ENCODE measurements at places on chromosomes 5 and 9.

DNA sequence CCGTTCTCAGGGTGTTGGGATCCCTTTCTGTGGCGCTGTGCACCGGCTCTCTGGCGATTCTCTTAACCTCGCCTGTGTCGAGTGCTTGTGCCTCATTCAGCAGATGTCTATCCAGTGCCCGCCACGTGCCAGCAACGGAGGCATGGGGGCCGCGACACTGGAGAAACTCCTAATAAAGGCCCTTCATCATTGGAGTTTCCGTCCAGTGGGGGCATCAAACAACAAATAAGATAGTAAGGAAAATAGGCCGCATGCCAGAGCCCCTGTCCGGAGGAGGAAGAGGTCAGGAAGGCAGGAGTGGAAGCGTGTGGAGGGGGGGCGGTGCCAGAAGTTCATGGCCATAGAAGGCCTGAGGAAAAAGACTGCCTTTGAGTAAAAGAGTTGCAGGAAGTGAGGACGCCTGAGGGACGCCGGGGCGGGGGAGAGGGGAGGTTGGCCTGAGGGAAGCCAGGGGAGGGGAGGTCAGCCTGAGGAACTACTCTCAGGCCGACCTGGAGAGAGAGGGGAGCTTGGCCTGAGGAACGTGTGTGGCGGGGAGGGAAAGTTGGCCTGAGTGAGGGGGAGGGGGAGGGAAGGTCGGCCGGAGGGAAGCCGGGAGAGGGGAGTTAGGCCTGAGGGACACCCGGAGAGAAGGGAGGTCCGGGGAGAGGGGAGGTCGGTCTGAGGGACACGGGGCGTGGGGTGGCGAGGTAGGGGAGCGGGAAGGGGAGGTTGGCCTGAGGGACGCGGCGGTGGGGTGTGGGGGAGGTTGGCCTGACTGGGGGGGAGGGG, 82.2 kb downstream of the CACNA1B start:
- no peak for ATAC-seq

DNA sequence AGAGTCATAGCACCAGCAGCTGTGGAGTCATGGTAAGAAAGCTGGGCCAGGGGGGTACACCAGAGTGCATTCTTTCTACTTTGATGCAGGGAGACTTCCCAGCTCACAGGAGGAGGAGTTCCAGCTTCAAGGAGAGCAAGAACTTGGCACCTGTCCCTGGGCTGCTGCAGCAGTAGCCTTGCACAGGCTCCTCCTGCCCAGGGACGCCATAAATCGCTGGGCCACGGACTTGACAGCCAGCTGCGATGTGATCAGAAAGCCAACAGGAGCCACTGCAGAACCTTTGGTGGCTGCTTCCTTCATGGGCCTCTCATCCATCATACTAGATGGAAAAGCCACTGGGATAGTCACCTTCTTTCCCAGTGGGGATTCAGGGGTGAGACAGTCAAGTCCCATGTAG, 234.7 kb downstream of the NMUR2 start:
- ATAC-seq, result no peak

- no peak for ATAC-seq
These were observed 23.6 kb downstream of the QRFP start for GRCh38 chr9:130872912-130873503.

- ATAC-seq, result no peak
These were observed 549.1 kb downstream of the MTRR start for GRCh38 chr5:8418049-8418426.

- ATAC-seq, result no peak
These were observed 84.2 kb downstream of the MUSK start for GRCh38 chr9:110752766-110753165.

DNA sequence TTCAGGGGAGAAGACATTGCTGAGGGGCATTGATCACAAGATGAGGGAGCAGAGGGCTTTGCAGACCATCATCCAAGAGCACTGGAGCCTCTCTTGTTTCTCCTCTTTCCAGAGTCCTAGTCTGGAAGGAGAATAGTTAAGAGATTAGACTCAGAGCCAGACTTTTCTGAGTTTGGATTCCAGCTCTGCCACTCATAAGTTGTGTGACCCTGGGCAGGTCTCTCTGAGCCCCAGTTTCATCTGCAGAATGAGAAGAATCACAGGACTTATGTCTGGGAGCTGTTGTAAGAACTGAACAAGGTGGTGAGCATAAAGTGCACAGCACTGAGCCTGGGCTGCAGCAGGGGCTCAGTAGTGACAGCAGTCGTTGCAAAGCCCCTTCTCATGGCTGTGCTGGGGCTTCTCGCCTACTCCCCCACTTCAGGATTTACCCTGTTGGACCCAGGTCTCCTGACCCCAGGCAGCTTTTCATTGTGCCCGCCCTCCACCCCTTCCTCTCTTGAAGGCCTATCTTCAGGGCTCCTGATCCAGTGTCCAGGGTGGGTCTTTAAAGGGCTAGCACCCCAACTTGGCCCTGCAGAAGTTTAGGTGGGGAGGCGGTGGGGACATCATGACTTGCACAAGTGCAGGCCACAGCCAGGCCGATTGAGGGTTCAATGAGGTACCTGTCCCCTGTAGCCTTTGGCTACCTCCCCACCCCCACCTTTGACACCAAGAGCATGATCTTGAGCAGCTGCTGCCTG, 1.5 kb downstream of the SYNPO start:
- no peak for ATAC-seq

DNA sequence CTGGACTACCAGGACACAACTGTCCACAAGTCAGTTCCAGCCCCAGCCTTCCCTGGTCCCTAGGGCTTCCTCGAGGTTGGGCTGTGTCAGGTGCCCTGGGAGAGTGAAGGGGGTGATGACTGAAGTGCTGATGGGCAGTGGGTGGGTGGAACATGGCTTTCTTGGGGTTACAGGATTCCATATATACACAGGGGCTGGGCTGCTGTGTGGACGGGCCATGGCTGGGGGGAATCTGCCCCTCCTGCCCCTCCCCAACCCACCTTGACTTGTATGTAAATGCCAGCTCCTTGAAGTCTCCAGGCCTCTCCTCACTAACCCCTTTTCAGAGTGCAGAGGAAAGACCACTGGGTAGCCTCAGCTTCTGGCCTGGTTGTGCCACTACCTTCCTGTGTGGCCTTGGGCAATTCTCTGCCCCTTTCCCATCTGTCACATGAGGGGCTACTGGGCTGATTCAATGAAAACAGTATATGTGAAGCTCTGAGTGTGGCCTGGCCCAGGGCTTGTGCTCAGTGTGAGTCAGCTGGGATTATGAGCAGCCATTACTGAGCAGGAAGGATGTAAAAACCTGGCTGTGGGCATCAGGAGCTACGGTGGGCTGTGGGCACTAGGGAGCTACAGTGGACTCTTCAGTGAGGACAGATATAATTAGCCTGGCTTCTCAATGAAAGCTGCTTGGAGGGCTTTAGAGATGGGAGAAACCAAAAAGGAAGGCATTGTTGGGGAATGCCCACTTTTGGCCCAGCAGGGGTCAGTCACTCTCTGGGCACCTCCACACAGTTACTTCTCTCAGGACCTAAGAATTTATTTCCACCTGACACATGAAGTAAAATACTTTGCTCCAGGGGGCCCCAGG, 23.3 kb downstream of the PITX1 start:
- no peak for ATAC-seq

- no peak for ATAC-seq
These were observed 49.0 kb upstream of the FBXW11 start for GRCh38 chr5:172055421-172055820.

- ATAC-seq, result no peak
These were observed 46.8 kb downstream of the EXOSC2 start for GRCh38 chr9:130740218-130741023.

GRCh38 chr5:159943326-159943725, 27.0 kb downstream of the ADRA1B start:
- no peak for ATAC-seq

DNA sequence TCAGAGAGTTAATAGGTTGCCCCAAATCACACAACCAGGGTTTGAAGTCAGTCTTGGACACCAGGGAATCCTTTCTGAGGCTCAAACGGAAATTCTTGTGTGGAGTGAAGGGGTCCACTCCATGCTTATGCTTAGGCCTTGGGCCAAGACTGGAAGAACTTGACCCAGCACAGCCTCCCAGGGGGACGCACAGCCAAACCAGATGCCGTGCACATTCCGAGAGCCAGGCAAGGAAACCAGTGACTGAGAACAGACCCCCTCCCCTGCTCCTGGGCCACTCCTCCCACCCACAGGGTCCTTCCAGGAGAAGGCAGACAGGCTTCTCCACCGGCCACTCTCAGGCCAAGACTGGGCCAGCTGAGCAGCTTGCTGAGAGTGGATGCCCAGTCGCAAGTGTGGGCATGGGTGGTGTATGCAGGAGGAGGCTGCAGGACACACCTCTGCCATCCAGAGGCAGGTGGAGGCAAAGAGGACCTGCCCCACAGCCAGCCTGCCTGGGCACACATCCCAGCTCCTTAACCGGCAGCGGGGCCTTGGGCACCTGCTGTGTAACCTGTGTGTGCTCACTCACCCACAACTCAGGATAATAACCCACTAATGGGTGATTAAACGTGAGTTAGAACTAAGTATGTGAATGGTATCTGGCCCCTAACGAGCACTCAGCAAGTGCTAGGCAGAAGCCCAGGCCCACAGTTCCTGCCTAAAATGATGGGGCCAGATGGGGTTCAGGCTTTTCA, 38.0 kb downstream of the NIPAL4 start:
- no peak for ATAC-seq

- no peak for ATAC-seq
These were observed 52.7 kb downstream of the ITGA1 start for GRCh38 chr5:52840277-52841050.

DNA sequence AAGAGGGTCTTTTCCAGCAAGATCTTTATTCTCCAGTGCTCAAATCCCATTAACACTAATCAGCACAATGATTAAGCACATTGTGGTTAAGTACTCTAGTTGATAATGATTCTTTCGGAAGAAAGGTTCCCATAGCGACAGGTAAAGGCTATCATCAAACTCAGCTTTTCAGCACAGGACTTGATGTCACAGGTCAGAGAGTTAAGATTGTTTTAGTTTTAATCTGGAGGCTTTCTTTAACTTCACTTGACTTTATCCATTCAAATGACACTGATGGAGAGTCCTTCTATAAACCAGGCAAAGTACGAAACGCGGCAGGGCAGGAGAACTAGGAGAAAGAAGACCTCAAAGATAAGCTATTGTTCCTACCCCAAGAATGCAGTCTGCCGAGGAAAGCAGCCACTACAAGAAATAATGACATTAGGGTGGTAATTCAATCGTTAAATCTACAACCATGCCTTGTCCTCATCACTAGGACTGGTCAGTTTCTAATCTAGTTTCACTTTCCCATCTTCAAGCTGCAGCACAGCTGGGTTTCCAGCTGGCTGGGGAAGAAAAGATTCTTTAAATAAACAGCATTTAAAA, 4.6 kb downstream of the NRG2 start:
- no peak for ATAC-seq

DNA sequence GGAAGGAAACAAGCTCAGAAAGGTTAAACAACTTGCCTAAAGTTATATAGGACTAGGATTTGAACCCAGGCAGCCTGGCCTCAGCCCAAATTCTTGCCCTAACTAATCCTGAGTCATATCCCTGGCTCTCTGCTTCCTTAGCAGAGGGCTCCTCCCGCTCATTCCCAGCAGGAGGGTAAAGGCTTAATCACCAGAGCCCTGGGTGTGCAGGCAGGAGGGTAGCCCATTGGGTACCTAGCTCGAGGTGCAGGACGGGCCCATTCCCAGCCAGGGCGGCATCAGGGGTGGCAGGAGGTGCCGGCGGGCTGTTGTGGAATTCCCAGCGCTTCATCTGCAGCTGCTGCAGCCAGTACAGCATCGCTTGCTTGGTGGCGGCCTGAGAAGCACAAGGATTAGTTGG, 3.9 kb downstream of the TBC1D2 start:
- ATAC-seq, result no peak

GRCh38 chr5:61450493-61451279, 118.6 kb downstream of the ZSWIM6 start:
- no peak for ATAC-seq

- ATAC-seq, result no peak
These were observed 197.5 kb downstream of the ARHGEF28 start for GRCh38 chr5:73823508-73823925.

- ATAC-seq, result no peak
These were observed 86.0 kb downstream of the KCNT1 start for GRCh38 chr9:135787776-135788575.

GRCh38 chr5:10760096-10760920, 726 bp downstream of the DAP start:
- ATAC-seq, result peak; percentile 48

- ATAC-seq, result no peak
These were observed 1982.2 kb upstream of the C9orf72 start for GRCh38 chr9:29555502-29555901.

DNA sequence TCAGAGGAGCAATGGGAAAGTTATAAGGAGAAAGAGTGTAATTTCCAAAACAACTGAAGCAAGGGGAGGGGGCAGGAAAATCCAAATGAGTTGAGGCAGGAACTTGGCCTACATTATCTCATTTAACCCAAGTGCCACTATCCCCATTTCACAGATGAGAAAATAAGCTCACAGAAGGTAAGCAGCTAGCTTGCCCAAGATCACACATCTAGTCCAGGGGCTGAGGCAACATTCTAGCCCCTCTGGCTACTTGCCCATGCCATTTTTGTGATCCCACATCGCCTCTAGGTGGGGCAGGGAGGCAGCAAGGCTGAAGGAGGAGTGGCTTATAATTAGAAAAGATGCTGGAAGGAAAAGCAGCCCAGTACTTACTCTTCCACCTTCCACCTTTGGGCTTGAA, 2.6 kb upstream of the PSIP1 start:
- ATAC-seq, result no peak

GRCh38 chr5:33850100-33850594, 41.6 kb downstream of the ADAMTS12 start:
- peak; percentile 93 for ATAC-seq

DNA sequence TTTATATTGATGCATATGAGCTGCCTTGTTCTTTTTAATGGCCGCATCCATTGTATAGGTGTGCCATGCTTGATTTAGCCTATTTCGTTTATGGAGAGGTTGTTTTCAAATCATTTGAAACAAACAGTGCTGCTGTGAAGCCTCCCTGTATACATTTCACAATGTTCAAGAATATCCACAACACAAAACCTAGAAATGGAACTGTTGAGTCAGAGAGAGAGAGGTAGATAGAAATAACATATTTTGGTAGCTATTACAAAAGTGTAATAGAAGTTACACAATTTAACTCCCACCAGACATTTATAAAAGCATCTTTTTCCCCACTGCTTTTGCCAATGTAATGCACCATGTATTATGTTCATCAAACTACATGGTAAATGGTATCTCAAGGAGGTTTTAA, 82.0 kb downstream of the FRMD3 start:
- no peak for ATAC-seq

DNA sequence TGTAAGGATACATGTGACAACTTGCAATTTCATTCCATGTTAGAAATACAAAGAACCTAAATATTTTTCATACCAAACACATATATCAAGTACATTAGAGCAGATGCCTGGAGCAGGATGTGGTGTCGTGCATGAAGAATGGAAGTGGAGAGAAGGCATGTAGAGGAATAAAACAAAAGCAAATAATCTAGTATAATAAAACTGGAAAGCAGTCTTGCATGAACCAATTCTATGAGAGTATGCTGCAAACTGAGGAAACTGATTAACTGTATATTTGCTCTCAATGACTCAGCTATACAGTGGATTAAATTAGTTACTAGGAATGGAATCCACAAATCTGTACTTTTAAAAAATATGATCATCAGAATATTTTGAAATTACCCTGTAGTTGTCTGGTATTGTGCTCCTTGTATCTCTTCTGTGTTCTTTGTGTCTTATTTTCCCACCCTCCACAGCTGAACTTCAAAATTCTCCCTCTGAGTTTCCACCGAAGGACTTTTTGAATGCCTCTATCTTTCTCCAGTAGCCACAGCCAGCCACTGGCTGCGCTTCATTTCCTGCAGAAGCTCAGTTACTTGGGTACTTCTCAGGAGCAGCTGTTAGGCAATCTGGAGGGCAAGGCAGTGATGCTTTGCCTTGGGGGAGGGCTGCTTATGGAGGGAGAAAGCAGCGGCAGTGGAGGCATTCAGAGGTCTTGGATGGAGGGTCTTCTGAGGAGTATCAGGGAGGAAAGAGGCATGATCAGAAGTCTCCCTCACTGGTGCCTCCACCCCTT, 608.0 kb downstream of the BRINP1 start:
- ATAC-seq, result no peak

Data from activated T-helper 17 cell treated with anti-CD3 and anti-CD28 coated beads, Interleukin-2, amount 50 U/mL, for 72 hours (primary cell).